H1 (cell line): ENCODE measurements at places on chromosomes 5 and 9. TPM values are rescaled to one million over a fixed set of nuclear protein-coding genes. Genes with fewer than 3 reads are reported as not detected.

IFNK gene
- total RNA-seq, result not detected in 2 replicates

WDR38 gene
- total RNA-seq, result not detected in 2 replicates

FAXDC2 gene
- total RNA-seq, result 3.7 and 4.8 TPM in 2 replicates

BAAT gene
- 0.17 TPM in 1 of 2 replicates, not detected in the other for total RNA-seq

SCGB3A2 gene
- total RNA-seq, result 63.6 and 74.3 TPM in 2 replicates

- no peaks in the 10 kb centered on the region for H3K4me1 ChIP-seq
- no peaks in the 10 kb centered on the region for H3K27me3 ChIP-seq
- DNase-seq, result no peak
- H3K27ac ChIP-seq, result no peak overlapping the region
- no peaks in the 10 kb centered on the region for H3K36me3 ChIP-seq
- no peak overlapping the region for H3K4me3 ChIP-seq
These were observed 8.2 kb downstream of the TNIP1 start for GRCh38 chr5:151072630-151073025.

DNA sequence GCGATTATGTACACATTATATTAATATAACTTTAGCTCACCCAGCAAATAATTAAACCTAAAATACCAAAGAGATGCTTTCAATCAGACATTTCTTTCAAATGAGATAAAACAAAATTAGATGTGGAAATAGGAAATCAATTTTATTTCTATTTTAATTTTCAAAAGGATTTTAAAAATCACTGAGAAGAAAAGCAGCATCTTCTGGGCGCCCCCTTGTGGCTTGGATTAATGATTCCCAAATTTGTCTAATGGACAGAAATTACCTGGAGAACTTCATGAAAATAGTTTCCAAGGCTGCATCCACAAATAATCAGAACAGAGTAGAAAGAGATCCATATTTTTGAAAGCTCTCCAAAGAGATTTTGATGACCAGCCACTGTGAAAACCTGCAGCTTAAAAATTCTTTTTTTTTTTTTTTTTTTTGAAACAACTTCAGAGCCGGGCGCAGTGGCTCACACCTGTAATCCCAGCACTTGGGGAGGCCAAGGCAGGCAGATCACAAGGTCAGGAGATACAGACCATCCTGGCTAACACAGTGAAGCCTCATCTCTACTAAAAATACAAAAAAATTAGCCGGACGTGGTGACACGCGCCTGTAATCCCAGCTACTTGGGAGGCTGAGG lies 50.9 kb upstream of the CEMIP2 start:
- H3K27me3 ChIP-seq, result no peaks in the 10 kb centered on the region
- H3K4me1 ChIP-seq, result peaks cover 8% of the 10 kb centered on the region
- H3K36me3 ChIP-seq, result no peaks in the 10 kb centered on the region
- no peak for DNase-seq

GRCh38 chr9:75369989-75370388 lies 281.7 kb downstream of the OSTF1 start:
- no peak overlapping the region for H3K27ac ChIP-seq
- H3K36me3 ChIP-seq, result no peaks in the 10 kb centered on the region
- DNase-seq, result no peak
- no peak overlapping the region for H3K4me3 ChIP-seq
- H3K27me3 ChIP-seq, result no peaks in the 10 kb centered on the region

DNA sequence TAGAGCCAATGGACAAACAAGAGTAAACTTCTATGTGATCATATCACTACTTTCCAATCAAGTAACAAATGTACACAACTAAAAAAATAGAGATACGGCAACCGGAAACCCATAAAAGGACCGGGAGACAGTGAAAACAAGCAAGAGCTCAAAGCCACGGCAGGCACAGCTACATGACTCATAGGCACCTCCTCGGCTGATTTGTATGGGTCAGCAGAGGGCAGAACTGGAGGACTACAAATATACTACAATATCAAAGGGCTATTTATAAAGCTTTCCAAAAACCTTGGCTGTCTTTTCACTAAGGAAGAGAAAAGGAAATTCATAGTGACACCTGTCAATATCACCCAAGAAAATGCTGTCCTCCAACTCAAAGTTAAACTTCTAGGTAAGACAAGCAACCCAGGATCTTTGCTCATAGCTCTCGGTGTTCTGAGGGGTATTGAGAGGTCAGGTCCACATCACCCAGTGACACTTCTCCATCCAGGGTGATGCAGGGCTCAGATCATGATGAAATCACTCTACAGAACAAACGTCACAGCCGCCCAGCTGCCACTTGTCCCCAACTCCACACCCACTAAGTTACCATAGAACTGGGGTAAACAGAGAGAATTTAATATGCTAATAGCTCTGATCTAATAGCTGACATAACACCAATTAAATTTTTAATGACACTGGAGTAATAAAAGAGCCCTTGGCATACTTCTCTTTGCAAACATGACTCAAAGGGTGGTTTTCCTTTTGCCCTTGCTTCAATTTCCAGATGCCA lies 41.3 kb downstream of the PFDN1 start:
- DNase-seq, result no peak
- no peaks in the 10 kb centered on the region for H3K36me3 ChIP-seq
- no peaks in the 10 kb centered on the region for H3K27me3 ChIP-seq
